Lung microvascular endothelial cell (primary cell): ENCODE measurements at places on chromosomes 12 and 14.

DNA sequence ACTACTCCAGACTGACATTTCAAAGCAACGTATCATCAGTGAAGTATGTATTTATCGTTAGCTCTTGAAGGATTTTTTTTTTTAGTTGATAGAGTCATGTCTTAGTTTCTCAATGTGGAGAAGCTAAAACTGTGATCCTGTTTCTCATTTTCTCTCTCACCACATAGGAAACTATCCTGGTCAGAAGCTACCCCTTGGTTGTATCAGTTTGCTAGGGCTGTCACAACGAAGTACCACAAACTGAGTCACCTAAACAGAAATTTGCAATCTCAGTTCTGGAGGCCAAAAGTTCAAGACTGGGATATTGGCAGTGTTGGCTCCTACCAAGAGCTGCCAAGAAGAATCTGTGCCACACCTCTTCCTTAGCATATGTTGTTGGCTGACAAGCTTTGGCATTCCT, 369.1 kb downstream of the RGS6 start:
- DNase-seq = no peak

DNA sequence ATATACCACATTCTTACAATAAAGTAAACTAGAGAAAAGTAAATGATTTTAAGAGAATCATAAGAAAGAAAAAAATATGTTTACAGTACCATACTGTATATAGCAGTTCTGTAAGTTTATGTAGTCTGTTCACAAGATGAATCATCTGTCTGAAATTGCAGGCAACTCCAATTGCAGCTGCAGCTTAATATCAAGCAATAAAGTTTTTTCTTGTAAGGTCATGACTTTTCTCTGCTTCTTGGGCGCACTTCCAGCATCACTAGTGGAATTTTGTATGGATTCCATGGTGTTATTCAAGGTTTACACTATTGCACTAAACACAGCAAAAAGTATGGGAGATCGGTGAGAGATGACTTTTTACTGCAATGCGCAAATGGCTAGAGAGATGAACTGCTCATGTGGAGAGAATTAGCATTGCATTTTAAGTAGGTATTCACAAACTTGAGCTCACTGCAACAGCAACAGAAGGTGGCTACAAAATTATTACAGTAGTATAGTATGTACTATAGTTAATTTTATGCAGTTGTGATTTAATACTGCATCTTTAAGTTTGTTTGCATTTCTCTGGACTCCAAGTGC, 445.4 kb upstream of the OR4E1 start:
- DNase-seq = no peak

- no peak for DNase-seq
Observed at GRCh38 chr14:22761734-22762133, 4.8 kb upstream of the OXA1L start.

DNA sequence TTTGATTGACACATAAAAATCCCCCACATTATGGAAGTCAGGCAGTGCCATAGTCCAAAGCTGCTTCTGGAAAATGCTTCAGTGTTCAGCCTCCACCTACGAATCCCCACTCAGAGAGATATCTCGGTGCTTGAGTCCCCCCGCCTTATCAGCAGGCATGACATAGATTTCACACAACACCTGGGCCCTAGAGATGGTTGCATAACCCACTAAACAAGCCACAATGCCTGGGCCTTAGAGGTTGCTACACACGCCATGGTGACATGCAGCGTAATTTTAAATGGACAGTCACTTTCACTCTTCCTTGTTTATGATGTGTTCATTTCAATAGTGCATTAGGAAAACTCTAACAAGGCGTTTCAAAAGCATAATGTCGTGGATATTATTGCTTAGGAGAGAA, 38.0 kb downstream of the CCDC60 start:
- no peak for DNase-seq
